Smooth muscle cell of the pulmonary artery (primary cell): ENCODE measurements at places on chromosomes 3 and 15. TPM values are rescaled to one million over a fixed set of nuclear protein-coding genes. Genes with fewer than 3 reads are reported as not detected.

The GPD1L gene
- total RNA-seq: 10.2 and 13.2 TPM in 2 replicates

The CSPG5 gene
- 0.26 and 0.30 TPM in 2 replicates for total RNA-seq

The CFAP100 gene
- total RNA-seq: not detected in 2 replicates

The SELENOK gene
- total RNA-seq: 12.7 and 14.5 TPM in 2 replicates

The LAMB2 gene
- 2,135 and 2,279 TPM in 2 replicates for total RNA-seq

The DNAH1 gene
- total RNA-seq: 4.2 and 5.5 TPM in 2 replicates

The SLC38A3 gene
- not detected in 2 replicates for total RNA-seq

The IQCF5 gene
- not detected in 2 replicates for total RNA-seq

The REC114 gene
- total RNA-seq: not detected in 2 replicates

The EPHA3 gene
- 0.99 and 6.7 TPM in 2 replicates for total RNA-seq

The PPIB gene
- total RNA-seq: 971 and 1,036 TPM in 2 replicates

The HDDC3 gene
- 11.8 and 14.3 TPM in 2 replicates for total RNA-seq

The SLC6A11 gene
- total RNA-seq: 0.03 and 0.13 TPM in 2 replicates

The PLSCR2 gene
- total RNA-seq: 0.26 TPM in 1 of 2 replicates, not detected in the other
